ENCODE measurements at places on chromosomes 16 and 17.

DNA sequence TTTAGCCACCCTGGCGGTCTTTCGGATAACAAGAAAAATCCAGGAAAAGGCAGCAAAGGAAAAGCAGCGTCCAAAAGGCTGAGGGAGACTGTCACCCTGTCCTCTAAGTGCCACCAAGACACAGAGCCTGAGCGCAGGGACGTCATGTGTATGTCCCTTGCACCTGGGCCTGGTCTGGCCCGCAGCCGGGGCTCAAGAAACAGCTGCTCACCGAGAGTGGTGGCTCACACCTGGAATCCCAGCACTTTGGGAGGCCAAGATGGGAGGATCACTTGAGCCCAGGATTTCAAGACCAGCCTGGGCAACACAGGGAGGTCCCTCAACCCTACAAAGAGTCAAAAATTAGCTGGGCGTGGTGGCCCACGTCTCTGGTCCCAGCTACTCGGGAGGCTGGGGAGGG, 9.2 kb upstream of the MEAK7 start:
- DNase-seq = no peak

- DNase-seq = no peak
Measured at GRCh38 chr17:28705074-28705659, 6.5 kb downstream of the PROCA1 start.

- no peak for DNase-seq
Measured at GRCh38 chr16:52436339-52437276, 110.3 kb downstream of the TOX3 start.

- DNase-seq = no peak
Measured at GRCh38 chr16:87819282-87819681, 50.0 kb downstream of the SLC7A5 start.

GRCh38 chr17:50954641-50955121, 88.5 kb upstream of the TOB1 start:
- no peak for DNase-seq

- DNase-seq = no peak
Measured at GRCh38 chr16:31537362-31538242, 9.9 kb downstream of the AHSP start.

DNA sequence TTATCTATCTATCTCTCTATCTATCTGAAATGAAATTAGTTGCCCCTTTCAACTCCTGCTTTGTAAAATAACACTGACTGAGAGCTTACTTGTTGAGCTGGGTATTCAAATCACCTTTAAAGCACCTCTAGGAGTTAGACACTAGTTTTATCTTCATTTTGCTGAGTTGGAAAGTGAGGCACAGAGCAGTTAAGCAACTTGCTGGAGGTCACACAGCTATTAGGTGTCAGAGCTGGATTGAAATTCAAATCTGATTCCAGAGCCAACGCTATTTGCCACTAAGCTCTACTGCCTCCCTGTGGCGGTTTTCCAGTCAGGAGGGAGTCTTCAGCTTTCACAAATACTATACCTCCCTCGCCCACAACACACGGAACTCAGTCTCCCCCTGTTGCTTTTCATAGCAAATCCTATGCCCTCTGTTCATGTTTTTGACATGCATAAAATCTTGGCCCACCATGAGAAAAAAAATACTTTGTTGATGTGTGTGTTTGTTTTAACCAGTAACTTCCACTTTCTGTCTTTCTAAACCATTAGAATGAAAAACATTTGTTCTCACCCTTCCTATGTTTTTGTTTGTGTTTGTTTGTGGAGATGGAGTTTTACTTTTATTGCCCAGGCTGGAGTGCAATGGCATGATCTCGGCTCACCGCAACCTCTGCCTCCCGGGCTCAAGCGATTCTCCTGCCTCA, 74.8 kb upstream of the SMURF2 start:
- no peak for DNase-seq

DNA sequence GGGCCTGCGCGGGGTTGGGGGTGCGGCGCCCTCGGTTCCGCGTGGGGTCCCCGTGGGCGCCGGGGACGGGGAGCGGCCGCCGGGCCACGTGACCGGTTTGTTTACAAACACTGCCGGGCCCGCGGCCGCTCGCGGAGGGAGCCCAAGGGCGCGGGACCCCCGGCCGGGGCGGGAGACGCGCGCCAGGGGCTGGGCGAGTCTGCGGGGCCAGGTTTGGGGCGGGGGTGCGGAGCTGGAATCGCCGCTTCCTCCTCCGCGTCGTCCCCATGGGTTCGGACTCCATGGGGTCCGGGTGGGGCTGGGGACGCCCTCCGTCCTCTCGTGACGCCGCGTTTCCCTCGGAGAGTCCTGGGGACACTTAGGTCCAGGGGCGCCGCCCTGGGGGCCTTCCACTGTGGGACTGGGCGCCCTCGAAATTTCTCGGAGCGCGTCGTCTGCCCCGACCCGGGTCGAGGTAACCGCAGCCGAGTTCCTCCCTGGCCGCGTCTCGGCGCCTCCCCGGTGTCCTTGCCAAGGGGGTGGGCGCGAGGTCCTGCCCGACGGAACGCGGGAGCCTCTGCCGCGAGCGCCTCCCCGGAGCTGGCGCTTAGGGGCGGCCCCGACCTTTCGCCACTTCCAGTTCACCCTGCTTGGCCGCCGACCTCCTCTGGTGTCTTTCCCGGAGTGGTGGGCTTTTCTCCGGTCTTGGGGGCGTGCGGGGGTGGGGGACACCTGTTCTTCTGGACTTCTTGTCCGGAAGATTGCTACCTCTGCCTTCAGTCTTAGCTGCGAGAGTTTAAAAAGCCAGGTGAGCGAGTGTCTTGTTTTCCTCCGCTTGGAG, 684 bp downstream of the YPEL2 start:
- DNase-seq = no peak

- no peak for DNase-seq
Measured at GRCh38 chr16:17271687-17272086, 199.1 kb downstream of the XYLT1 start.

- no peak for DNase-seq
Measured at GRCh38 chr17:57864273-57864672, 14.4 kb upstream of the MRPS23 start.

- DNase-seq = no peak
Measured at GRCh38 chr16:12320298-12320706, 343.8 kb downstream of the SNX29 start.

- DNase-seq = no peak
Measured at GRCh38 chr17:49003557-49004511, 6.6 kb downstream of the IGF2BP1 start.

- no peak for DNase-seq
Measured at GRCh38 chr17:27563532-27563931, 67.5 kb upstream of the LGALS9 start.

DNA sequence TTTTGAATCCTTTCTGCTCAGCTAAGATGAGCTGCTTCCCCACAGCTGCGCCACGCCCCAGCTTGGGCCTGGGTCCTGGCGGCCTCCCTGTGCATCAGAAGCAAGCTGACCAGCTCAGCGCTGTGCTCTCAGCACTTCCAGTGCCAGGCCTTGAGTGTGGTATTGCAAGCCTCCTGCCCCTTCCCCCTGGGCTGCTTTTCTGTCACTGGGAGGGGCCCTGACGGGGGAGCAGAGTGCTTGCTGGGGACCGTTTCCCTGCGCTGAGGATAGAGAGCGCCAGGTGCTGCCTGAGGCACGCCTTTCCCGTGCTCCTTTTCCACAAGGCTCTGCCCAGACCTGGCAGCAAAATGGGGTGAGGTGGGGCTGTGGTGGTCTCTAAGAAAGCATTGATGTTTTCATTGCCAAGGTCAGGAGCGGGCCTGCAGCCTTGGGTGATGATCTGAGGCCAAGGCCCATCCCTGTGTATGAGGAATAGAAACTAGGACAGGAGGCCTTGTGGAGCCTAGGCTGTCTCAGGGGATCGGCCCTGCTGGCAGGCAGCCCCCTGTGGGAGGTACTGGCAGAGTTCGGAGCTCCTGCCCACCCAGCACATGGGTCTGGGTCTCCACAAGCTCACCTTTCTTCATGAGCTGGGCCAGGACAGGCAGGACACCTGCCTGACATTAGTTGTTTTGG, 29.7 kb downstream of the POLR3E start:
- DNase-seq = no peak

GRCh38 chr17:60934723-60935122, 257.1 kb downstream of the BCAS3 start:
- DNase-seq = no peak
